Activated T-helper 1 cell treated with anti-CD3 and anti-CD28 coated beads, Interleukin-12 subunit alpha, Interleukin-12 subunit beta, Interleukin-2, Interleukin-4 antibody, amounts not matched to agents 30 ng/mL and 10 ng/mL and 1 ng/mL, durations not matched to agents 14 hours and 24 hours and 36 hours (primary cell): ENCODE measurements at places on chromosomes 13 and 19. TPM values are rescaled to one million over a fixed set of nuclear protein-coding genes. Genes with fewer than 3 reads are reported as not detected.

- DNase-seq: no peak
Measured at GRCh38 chr13:76993021-76993420, 1.1 kb downstream of the CLN5 start.

GRCh38 chr19:10525636-10526035 lies 8.4 kb upstream of the S1PR5 start:
- no peak for DNase-seq

DNA sequence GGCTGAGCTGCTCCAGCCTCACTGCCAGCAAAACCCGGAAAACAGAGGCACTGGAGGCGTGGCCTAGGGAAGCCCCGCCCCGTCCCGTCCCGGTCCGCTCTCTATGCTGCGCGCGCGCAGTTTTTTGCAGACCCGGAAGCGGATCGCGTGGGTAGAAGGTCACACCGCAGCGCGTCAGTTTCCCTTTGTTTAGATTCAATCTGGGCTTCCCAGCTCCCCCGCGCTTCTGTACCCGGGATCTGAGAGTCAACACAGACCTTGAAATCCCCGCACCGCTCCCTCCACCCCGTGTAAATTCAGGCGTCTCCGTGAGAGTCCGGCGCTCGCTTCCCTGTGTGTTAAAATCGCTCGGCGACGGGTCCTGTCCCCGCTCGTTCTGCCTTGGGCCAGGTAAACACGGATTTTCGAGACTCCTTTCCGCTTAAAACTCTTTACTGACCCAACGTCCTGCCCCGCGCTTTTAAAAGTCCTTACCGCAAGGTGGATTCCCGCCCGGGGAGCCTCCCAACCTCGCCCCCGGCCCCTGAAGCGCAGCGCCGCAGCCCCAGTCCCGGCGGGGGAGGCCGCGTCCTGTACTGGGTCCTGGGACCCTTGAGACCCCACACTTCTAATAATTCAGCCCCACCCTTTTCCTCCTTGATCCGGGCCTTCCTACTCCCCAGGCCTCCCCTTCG lies at the start of gene ZNF610:
ZNF610 (plus strand) TSS at position 127 of the 674 bp plus-strand sequence. CDS start 12,930 bp downstream, outside the sequence.
- DNase-seq: peak; percentile 77

DNA sequence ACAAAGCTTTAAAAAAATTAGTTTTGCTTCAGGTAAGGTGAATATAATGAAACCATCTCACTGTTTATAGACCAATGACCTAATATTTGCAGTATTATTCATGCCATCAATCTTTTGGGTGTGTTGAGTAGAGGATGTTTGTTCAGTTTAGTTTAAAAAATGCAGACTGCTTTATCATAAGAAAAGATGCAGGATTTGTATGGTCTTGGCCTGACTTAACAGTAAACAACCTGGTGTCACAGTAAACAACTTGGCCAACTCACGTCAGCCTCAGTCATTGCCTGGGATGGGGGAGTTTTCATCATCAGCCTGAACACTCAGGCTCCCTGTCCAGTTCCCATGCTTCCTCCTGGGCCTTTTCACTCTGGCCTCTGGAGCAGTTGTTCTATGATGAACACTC lies 55.1 kb downstream of the LMO7 start:
- no peak for DNase-seq

DNA sequence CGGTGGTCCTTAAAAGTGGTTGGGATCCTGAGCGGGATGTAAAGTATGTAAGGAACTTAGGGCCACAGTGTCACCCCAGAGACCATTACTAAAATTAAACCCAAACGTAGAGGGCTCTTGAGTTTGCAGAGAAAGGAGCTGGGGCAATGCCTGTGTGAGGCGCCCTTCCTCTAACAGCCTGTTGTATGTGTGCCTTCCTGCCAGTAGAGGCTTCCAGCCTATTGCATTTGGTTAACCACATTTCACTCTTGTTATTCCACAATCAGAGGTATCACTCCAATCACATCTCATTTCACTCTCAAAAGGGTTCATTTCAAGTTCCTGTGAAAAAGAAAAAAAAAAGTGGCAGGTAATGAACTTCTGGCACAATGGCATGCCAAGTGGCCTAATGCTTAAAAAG lies 29.4 kb downstream of the DIAPH3 start:
- DNase-seq: no peak

DNA sequence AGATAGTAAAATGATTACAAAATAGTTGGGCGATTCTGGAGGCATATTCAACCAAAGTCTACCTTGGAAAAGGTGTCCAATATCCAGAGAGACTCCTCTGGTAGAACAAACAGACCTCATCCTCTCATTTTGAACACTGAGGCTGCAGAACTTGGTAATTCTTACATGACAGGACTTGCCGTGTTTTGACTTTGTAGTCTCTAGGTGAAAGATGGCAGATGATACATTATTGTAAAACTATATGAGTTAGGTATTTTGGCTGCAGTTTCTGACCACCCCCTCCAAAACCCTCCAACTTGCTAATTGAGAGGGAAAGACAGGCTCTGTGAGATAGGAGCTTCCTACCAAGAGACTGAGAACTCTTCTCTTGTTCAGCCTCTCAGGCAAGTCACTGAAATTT lies 22.6 kb downstream of the SAE1 start:
- no peak for DNase-seq

- DNase-seq: no peak
Measured at GRCh38 chr13:79709471-79709870, 228.5 kb downstream of the NDFIP2 start.

Gene TMEM59L
- total RNA-seq: 0.10 and 0.17 TPM in 2 replicates

Gene CCL25
- total RNA-seq: not detected in 2 replicates

Gene CEACAM8
- not detected in 2 replicates for total RNA-seq

Gene ACP7
- 0.10 TPM in 1 of 2 replicates, not detected in the other for total RNA-seq

Gene CTXN1
- 1.9 and 2.6 TPM in 2 replicates for total RNA-seq
